ENCODE measurements at places on chromosomes 12 and 14. TPM values are rescaled to one million over a fixed set of nuclear protein-coding genes. Genes with fewer than 3 reads are reported as not detected.

The RPS6KL1 gene
- polyA plus RNA-seq = 1.5 TPM

The ALKBH1 gene
- 9.1 TPM for polyA plus RNA-seq

The KLRG1 gene
- polyA plus RNA-seq = 0.32 TPM

The NEUROD4 gene
- polyA plus RNA-seq = not detected

The SIRT4 gene
- 0.54 TPM for polyA plus RNA-seq

The CEBPE gene
- not detected for polyA plus RNA-seq

The LTBR gene
- 119 TPM for polyA plus RNA-seq

The EIF5 gene
- 73.6 TPM for polyA plus RNA-seq

The TBK1 gene
- 8.8 TPM for polyA plus RNA-seq

The GLT1D1 gene
- not detected for polyA plus RNA-seq

The DHH gene
- polyA plus RNA-seq = not detected

The PTPN21 gene
- 3.2 TPM for polyA plus RNA-seq

The FOXA1 gene
- polyA plus RNA-seq = not detected

The DAO gene
- polyA plus RNA-seq = not detected

The C12orf50 gene
- polyA plus RNA-seq = not detected

The FGF6 gene
- not detected for polyA plus RNA-seq

The POTEM gene
- not detected for polyA plus RNA-seq

The ARHGEF25 gene
- polyA plus RNA-seq = 1.4 TPM

The PLEKHG7 gene
- not detected for polyA plus RNA-seq

The SLC10A1 gene
- polyA plus RNA-seq = not detected

The DMAC2L gene
- 8.8 TPM for polyA plus RNA-seq

The MYH7 gene
- polyA plus RNA-seq = not detected

The NAA25 gene
- polyA plus RNA-seq = 4.1 TPM

The KCNK10 gene
- polyA plus RNA-seq = 0.09 TPM

The RIPK3 gene
- 7.8 TPM for polyA plus RNA-seq

The KLRC2 gene
- polyA plus RNA-seq = not detected

The BHLHE41 gene
- 0.11 TPM for polyA plus RNA-seq

The NFE2 gene
- 0.07 TPM for polyA plus RNA-seq

The IL31 gene
- polyA plus RNA-seq = not detected

Data from foreskin keratinocyte (primary cell).